ENCODE measurements at places on chromosomes 11 and 22.
A peak's percentile ranks its signal among the peaks of the same experiment; 100 is the strongest.

DNA sequence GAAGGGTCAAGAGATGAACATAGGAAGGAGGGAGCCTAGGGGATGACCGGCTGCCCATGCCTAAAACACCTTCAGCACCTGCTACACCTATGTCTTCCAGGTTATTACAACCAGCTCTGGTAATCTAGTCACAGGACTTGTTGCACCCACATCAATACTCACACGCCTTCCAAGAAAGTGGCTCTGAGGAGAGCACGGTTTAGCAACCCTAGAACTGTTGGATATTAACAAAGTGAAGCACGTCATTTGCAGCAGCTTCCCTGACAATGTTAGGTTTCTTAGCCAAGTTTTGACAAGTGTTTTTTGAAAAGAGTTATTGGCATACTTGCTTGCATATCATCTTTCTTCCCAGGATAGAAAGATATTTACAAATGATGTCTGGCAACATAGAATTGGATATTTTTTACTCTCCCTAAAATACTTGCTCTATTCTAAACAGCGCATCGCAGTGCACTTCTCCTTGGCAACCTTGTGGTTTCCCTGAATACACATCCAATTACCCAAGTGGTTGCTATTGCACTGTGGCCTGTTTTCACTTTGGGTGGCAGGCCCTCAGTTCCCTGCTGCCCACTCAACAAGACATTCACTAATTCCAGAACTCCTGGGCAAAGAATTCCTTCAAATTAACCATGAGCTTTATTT is 94.3 kb upstream of the ARHGAP42 start:
- peak; percentile 46 for DNase-seq

- peak; percentile 31 for DNase-seq
Observed at GRCh38 chr22:40721266-40721665, 42.0 kb downstream of the MCHR1 start.

GRCh38 chr11:92226331-92227229 is 2.0 kb downstream of the FAT3 start:
- peak; percentile 40 for DNase-seq

DNA sequence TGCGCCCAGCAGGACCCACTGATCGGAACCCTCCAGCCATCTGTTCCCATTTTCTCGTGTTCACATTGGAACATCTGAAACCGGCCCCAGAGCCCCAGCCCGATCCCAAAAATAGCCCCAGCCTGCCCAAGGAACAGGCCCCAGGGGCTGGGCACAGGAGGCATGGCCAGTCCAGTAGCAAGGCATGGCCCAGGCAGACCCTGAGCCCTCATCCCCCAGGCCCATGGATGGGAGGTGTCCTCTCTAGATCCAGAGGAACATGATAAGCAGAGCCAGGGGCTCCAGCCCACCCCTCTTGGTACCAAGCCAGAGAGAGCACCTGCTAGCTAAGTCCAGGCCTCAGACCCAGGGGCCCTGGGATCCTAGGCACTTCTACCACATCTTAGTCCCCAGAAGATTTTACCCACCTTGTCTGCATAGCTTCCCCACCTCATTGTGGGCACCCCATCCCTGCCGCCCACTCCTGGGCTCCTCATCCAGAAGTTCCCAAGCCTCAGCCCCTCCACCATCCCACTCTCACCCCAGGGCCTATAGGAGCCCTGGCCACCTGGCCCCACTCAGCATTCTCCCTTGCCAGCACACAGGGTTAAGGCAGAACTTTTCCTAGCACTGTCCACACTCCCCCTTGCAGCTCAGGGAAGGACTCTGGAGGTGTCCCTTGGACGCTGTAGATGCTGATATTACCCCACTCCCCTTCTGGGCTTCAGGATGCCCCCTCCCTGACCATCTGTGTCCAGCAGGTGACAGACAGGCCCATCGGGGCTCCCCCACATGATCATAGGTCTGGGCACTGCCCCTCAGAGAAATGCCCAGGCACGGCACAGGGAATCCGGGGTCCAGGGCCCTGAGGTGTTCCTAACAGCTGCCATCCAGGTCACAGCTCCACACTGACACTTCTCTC is 9.5 kb downstream of the BCL9L start:
- DNase-seq, result no peak

GRCh38 chr22:43654271-43654670 is 157.8 kb downstream of the EFCAB6 start:
- DNase-seq, result no peak
